Activated T-helper 1 cell treated with anti-CD3 and anti-CD28 coated beads, Interleukin-2, amount 50 U/mL, for 16 hours (primary cell): ENCODE measurements at places on chromosomes 12 and 14.

GRCh38 chr12:47087088-47087688 is 7.4 kb upstream of the AMIGO2 start:
- no peak for DNase-seq

GRCh38 chr12:1213618-1214205 is 222.7 kb downstream of the ERC1 start:
- DNase-seq = no peak

DNA sequence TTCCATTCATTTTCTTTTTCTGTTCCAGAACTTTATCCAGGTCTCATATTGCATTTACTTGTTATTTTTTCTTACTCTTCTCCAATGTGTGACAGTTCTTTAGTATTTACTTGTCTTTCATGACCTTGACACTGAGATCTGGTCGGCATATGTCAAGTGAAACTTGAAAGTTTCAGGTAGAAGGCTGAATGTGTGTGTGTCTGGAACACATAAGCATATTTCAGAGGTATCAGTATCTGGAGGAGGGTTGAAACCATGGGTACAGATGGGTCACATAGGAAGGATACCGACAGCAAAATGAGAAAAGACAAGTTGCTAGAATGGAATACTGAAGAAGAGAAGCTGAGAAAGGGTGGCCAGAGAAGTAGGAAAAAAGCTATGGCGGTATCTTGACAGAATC is 22.5 kb upstream of the PTGDR start:
- no peak for DNase-seq

GRCh38 chr12:131061041-131061806 is 107.5 kb downstream of the ADGRD1 start:
- DNase-seq = no peak

DNA sequence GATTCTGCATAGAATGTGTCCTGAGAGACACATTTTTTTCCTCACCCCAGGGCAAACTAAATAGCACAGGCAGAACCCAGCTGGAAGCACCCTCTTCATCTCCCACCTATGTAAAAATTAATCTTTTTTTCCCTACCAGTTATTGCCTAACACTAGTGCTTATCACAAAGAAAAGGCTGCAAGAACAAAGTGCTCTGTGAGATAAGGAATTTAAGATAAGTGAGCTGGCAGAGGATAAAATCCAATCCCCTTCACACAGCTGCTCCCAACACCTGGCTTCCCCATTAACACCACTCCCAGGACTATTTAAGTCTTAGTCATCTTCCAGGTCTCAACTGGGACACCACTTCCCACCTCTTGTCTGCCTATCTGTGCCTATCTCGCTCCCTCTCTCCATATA is 75.2 kb downstream of the TTC9 start:
- DNase-seq = no peak

DNA sequence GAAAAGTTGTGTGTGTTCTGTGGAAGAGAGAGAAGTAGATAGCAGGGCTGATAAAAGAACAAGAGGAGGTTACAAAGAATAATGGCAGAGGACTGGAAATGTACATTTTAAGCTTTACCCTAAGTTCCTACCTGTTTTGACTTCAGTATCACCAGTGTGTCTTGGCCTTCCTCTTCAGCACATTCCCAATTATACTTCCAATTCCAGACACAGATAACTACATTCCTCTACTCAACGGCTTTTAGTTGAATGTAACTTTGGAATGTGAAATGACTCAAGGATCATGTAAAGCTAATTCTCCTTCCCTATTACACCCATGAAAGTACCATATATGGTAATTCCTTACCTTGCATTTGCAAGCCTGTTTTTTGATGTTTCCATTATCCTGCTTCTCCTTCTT is 5.0 kb downstream of the MGST1 start:
- DNase-seq = no peak
